Activated CD4-positive, alpha-beta T cell treated with anti-CD3 and anti-CD28 coated beads for 36 hours (primary cell): ENCODE measurements at places on chromosomes 1 and 21. TPM values are rescaled to one million over a fixed set of nuclear protein-coding genes. Genes with fewer than 3 reads are reported as not detected.

DNA sequence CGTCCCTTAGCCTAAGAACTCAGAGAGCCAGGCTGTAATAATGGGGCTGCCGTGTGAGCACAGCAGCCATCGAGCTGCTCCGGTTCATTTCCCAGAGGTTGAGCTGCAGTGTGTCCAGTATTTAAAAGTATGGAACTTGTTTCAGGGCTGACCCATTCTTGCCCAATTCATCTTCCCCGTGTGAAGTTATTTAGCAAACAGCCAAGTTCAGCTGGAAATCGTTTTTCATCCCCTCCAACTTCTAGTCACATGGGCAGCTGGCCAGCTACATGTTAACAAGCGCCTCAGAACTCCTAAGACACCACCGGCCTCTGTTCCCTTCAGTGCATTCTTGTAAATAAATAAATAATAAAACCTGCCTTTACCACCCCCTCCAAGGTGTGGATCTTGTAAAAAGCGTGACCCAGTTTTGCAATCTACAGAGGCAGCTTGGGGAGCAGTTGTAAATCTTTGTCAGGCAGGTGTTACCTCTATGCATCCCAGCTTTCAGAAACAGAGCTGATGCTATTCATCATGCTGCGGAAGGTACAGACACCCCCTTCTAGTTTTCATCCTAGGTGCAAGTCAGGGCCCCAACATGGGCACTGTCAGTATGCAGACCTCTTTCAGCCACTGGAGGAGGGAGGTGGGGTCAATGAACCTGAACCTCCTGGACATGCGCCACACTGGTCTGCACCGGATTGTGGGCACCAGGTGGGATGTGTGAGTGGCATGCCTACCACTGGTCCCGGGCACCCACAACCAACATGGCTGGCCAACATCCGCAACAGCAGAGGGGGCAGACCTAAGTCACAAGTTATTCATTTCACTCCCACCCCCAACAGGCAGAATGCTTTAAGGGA is 18.7 kb upstream of the KNCN start:
- no peak for DNase-seq

- no peak for DNase-seq
Measured at GRCh38 chr1:186880982-186881381, 52.2 kb downstream of the PLA2G4A start.

DNA sequence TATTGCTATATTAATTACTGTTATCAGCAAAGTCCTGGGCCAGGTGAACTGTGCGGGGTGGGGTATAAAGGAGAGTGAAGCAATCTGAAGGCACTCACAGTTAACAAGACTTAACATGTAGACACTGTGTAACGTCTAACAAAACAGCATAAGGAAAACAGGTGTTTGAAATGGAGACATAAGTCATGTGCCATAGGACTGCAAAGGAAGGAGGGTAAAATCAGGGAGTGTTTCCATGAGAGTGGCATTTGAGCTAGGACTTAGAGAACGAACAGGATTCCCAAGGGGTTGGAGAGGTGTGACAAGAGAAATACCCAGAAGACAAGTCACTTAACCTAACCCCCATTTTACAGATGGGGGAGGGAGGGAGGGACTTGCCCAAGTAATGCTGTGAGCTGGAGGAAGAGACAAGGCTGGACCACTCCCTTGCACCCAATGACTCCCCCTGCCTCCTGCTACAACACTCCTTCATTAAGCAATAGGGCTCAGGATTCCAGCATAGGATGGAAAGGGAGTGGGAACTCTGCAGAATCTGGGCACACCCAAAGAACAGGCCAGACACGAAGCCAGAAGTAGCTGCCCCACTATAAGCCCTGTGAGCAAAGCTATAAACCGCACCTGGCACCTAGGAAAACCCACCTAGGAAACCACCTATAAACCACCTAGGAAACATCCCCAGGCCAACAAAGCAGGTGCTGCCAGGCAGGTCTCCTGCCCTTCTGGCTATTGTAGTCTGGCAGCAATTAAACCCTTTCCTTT is 6.6 kb downstream of the PEF1 start:
- no peak for DNase-seq

- no peak for DNase-seq
Measured at GRCh38 chr1:233608988-233609387, 4.9 kb upstream of the KCNK1 start.

DNA sequence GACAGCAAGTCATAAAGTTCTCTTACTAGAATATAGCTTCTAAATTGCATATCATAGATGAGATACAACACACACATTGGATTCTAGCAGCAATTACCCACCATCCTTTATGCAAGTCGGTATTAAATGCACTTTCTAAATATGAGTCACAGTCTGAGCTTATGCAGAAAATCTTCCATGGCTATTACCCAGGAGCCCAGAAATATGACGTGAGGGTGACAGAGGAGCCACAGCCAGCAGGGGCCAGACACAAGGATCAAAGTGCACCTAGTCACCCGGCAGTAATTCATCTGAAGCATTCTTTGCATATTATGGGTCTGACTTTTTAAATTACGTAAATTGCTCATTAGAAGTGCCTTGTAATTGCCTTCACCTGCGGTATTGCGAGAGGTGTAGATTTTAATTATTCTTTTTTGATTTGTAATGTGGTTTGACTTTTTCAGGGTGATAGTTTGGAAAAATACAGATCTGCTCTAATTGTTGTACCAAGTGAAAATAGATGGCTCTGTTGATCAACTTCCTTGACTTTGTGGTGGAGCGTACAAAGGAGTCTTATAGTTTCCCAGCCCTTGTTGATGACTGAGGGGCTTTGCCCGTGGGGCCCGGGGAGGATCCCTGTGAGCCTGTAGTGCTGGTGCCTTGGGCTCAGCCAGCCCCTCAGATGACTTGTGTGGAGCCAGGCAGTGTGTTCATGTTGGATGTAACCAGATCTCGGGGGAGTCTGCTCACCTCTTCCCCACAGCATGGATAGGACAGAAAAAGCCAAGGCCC is 470.0 kb upstream of the VAMP3 start:
- DNase-seq, result no peak

DNA sequence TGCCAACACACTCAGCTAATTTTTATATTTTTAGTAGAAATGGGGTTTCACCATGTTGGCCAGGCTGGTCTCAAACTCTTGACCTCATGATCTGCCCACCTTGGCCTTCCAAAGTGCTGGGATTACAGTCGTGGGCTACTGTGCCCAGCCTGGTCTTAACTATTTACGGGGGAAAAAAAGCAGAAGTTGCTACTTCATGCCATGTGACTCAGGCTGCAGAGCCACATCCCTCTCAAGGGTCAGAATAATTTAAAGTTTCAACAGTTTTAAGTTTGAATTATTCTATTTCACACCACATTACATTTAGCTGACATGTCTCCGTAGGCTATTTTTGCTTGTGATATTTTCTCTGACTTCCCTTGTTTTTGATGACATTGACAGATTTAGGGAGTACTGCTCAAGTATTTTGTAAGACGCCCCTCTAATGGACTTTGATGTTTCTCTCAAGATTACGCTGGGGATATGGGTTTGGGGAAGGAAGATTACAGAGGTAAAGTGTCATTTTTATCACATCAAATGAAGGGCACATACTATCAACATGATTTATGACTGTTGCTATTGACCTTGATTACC is 14.6 kb upstream of the AGBL4 start:
- DNase-seq, result no peak

- DNase-seq, result no peak
Measured at GRCh38 chr1:20992322-20993056, 184.2 kb downstream of the EIF4G3 start.

DNA sequence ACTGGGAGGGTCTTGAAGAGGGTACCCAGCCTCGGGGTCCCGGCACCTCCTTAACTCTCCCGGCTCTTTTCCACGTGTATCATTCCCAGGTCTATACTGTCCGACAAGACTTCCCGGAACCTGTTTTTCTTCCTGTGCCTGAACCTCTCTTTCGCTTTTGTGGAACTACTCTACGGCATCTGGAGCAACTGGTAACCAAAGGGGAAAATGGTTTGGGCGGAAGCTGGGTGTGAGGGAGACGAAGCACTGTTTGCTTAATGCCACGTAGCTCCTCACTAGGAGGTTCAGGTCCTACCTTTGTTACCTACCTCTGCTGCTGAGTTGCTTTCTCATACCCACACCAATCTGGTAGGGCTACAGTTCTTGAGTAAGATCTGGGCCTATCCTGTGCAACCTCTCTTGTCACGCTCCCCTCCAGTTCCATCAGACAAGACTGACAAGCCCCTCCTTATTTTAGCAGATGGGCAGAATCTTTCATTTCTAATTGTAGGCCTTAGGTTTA is 642 bp downstream of the SLC30A7 start:
- DNase-seq, result peak; percentile 73

- no peak for DNase-seq
Measured at GRCh38 chr1:168637350-168637991, 61.1 kb downstream of the XCL1 start.

DNA sequence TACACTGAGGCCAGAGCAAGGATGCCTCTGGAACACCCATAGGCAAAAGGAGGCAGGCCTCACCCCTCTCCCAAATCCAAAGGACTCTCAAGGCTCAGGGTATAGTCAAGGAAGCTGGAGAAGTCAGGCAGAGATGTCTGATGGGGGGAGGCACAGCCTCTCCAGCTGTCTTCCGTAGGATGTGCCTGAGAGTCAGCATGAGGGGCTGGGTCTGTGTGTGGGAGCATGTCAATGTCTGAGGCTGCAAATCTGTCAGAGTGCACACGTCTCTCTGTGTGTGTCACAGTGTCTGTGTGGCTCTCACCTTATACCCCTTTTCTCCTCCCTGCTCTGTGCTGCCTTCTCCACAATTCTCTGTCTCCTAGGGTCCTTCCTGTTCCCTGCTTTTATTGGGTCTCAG is 4.0 kb downstream of the HPCAL4 start:
- no peak for DNase-seq

DNA sequence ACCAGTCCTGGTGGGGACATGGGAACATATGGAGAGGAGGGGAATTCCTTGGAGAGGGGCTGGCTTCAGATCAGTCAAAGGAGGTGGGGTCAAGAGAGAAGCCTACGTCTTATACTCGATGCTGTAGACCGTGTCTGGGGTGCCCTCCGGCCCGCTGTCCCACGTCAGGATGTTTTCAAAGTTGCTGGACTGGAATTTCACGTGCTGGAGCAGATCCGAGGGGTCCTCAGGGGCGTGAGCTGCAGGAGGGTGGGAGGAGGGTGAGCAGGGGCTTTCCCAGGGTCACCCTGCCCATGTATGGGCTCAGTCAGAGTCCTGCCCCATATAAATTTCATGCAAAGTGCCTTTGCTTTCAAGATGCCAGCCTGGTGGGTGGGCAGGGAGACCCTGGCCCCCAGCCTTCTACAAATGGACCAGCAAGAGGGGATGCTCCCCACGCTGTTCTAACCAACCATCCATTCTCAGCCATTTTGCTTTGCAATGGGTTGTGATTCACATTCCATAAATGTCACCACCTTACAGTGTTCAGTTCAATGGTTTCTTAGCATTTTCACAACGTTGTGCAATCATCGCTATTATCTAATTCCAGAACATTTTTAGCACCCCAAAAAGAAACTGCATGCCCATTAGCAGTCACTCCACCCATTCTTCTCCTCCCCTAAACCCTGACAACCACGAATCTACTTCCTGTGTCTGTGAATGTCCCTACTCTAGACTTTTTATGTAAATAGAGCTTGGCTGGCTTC is 4.3 kb downstream of the IL22RA1 start:
- no peak for DNase-seq

- DNase-seq, result no peak
Measured at GRCh38 chr1:197567442-197567841, 207.8 kb downstream of the DENND1B start.

GRCh38 chr1:243705585-243705984 is 144.5 kb downstream of the AKT3 start:
- no peak for DNase-seq

- no peak for DNase-seq
Measured at GRCh38 chr1:77473690-77474089, 191.9 kb downstream of the AK5 start.

GRCh38 chr21:25551569-25551968 is 55.7 kb downstream of the MRPL39 start:
- no peak for DNase-seq

DNA sequence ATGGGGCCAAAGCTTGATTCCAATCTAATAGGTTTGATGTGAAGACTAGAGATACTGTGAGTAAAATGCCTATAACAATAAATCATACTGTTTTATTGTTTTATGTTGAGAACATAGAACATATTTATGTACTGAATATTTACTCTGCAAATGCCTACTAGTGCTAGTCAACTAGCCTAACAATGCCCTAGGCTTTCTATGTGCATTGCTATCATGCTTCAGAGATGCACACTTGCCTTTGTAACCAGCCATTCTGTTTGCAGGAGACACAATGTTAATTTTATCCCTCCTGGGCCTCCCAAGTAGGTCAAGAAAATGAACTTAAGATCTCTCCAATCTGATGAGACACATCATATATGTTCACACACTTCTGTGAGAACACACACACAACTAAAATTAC is 530.8 kb upstream of the BEND5 start:
- no peak for DNase-seq

- DNase-seq, result no peak
Measured at GRCh38 chr1:8677782-8678181, 139.7 kb downstream of the RERE start.

GRCh38 chr1:211742272-211742671 is 66.9 kb upstream of the NEK2 start:
- no peak for DNase-seq

GRCh38 chr1:18148461-18148860 is 40.9 kb downstream of the IGSF21 start:
- DNase-seq, result no peak

GRCh38 chr1:225321784-225322183 is 106.1 kb downstream of the LBR start:
- DNase-seq, result no peak

DNA sequence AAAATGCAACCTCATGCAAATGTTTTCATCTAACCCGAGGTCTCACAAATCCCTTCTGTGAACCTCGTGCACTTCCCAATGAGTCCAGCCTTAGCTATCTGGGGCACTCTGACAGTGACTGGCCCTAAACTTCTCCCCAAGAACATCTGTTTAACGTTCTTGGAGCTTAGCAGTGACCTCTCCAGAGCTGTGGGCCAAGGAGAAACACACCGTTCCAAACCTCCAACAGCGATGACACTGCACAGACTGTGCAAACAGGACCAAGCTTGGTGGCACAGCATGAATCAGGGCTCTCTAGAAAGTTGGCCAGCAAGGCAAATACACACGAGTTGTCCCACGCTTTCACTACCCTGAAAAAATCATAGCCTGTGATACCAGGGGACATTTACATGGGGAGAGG is 15.8 kb downstream of the BEND5 start:
- no peak for DNase-seq

DNA sequence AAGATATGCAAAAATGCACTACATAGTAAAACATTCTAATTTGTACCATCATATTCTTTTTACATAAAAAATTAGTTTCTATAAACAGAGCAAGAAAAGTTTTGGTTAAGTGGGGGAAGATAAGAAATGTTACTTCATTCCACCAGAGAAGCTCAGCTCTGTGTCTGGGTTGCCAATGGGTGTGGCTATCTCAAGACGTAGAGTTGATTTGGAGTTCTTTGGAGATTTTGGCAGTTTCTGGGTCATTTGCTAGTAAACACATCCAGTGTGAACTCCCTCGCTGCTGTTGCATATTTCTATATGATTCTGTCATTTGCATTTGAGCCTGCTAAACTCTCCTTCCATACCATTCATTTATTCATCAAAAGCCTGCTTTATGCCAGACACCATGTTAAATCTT is 7.2 kb downstream of the RGL1 start:
- DNase-seq, result no peak

Gene SIM2
- total RNA-seq, result 2.0 TPM

Gene OR2AK2
- not detected for total RNA-seq

Gene ABCA4
- total RNA-seq, result 0.14 TPM

Gene HMCN1
- total RNA-seq, result 0.14 TPM

Gene NCF2
- total RNA-seq, result 8.7 TPM

Gene VHLL
- 0.28 TPM for total RNA-seq

Gene PLEKHN1
- total RNA-seq, result 1.1 TPM

Gene CEP104
- 35.5 TPM for total RNA-seq

Gene AGT
- not detected for total RNA-seq

Gene TNFRSF18
- total RNA-seq, result 164 TPM

Gene EPHB2
- not detected for total RNA-seq

Gene METTL18
- total RNA-seq, result 13.3 TPM
